ENCODE measurements at places on chromosomes 1 and 21.

GRCh38 chr1:173392895-173393658, 84.1 kb upstream of the PRDX6 start:
- DNase-seq, result no peak

DNA sequence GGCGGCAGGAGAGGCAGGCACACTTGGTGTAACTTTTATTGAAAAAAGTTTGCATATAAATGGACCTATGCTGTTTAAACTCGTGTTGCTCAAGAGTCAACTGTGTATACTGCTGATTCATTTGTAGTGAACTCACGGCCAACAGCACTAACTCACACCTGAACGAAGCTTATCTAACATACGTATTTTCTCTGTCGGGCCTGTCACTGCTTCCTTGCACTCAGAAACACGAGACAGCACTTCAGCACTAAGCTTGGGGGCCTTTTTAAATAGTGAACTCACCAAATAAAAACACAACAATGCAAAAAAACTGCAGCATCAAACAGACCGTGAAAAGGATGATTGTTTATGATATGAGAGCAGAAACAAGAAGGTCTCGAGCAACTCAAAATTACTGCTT, 58.9 kb upstream of the NEK2 start:
- no peak for DNase-seq

DNA sequence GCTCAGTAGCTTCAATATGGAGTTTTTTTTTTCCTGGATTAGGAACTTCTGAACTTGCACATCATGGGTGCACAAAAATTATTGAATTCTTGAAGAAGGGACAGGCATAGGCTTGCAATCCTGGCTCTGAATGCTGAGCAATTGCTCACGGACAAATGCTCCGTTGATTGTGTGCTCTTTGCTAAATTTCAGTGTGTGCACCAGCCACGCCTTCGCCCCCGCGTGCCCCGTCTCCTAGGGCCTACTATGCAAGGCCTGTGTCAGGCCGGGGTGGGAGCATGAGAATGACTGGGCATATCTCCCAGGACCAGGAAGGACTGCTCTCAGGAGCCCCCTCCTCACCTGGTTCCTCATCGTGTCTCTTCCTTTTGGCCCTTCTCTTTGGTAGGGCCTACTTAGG, 17.4 kb downstream of the IL6R start:
- no peak for DNase-seq

- no peak for DNase-seq
These were observed 122.7 kb downstream of the CCDC185 start for GRCh38 chr1:223515926-223516325.

- DNase-seq, result no peak
These were observed 9.1 kb downstream of the MRAP start for GRCh38 chr21:32307706-32308105.

DNA sequence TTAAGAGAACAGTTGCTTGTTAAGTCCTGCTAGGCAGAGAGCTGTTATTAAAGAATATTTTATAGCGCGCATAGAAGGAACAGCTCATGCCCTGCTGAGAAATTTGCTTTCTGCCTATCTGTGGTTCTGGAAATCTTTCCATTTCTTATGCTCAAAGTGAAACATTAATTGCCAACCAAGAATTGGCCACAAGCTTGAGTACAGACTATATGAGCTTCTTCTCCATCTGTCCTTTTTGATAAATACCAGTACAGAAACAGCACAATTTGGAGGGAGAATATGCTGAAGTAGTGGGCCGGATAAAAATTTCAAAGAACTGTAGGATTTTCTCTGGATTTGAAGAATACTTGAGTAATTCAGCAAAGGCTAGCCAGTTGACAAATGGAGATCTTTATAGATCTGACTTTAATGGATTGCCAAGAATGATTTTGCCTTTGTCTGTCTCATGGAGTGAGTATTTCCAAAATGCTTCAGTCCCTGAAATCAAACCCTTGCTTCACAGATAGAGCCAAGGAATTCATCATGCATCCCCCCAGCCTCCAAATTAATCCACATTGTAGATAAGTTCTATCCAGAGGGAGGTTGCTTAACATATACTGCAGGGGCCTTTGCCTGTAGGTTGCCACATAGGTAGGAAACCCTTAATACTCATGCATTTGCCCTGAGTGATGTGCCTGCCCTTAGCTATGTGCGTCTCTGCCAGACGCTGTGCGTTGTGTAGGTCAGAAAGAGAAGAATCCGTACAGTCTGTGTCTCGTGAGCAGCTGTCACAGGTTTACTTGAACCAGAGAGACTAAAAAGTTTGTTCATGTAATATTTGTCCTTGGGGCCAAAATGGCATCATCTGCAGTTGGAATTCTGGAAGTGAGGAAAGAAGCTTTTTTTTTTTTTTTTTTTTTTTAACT, 44.2 kb downstream of the SMYD2 start:
- no peak for DNase-seq

GRCh38 chr1:81493102-81493869, 307.4 kb upstream of the ADGRL2 start:
- DNase-seq, result no peak

GRCh38 chr1:27652111-27652864, 17.3 kb upstream of the FGR start:
- no peak for DNase-seq

GRCh38 chr1:175129182-175129581, 61.5 kb downstream of the TNN start:
- DNase-seq, result no peak

GRCh38 chr1:173097001-173097400, 46.3 kb upstream of the TNFSF18 start:
- no peak for DNase-seq

DNA sequence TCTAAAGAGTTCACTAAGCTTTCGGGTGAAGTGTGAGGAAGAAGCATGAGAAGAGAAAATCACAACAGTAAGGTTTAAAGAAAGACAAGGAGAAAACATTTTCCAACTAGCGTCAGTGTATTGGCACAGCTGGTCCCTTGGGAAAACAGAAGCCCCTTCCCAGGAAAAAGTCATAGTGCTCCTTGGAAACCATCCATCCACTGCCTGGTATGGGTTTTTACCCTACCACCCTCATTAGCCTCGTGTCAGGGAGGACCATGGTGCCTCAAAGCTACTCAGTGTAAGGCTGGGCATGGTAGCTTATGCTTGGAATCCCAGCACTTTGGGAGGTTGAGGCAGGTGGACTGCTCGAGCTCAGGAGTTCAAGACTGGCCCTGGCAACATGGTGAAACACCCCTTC, 12.7 kb downstream of the AADACL4 start:
- DNase-seq, result no peak

DNA sequence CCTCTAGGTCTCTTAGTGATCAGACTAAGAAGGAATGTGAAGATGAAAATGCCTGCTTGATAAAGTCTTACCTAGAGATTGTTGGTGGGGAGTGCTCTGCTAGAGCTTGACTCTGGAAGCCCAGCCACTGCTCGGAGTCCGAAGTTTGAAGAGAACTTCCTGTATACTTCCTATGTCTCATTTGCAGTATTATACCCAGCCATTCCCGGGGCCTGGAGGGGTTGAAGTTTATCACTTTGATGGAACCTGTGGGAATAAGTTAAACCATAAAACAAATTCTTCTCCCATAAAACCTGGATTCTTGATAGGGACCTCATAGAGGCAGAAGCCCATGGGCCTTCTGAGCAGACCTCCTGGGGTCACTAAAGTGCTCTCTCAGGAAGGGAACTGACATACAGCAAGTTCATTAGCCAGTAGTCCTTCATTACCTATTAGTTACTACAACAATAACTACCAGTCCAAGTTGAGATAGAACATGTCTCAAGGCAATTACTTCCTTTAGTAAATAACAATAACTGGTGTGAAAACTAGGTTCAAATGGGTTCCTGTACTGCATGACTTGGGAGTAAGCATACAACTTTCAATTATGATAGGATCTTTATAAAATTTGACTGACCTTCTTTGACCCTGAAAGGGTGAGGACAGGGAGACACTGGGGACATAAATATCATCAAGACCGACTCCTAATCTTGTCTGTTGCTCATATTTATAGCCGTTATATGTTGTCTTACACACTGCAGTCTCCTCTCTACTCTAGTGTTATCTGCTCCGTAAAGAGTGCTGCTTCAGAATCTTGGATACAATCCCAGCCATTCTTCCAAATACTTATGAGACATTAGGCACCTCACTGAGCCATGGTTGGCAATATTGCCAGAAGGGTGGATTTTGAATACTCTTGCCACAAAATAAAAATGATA, at the start of gene OR6N1:
Gene OR6N1, minus strand, starts transcription at position 246 of the 917 bp plus-strand sequence. CDS start 5,513 bp downstream, outside the sequence.
- no peak for DNase-seq

GRCh38 chr1:59484096-59484495, 187.2 kb downstream of the FGGY start:
- no peak for DNase-seq

DNA sequence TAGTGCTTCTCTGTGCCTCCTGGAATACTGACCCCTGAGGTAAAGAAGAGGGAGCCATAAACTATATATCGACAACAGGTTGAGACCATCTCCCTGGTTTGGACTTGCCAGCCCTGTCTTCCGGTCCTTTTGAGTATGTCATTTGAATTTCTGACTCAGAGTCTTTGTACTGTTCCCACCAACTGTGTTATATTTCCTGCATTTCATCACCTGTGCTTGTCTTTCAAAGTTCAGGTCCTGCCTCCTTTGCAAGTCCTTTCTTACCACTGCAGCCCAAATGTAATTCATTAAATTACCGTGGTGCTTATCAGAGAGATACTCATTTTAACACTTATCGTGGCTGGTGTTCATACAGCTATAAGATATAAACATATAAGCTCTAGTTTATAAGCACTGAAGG, 10.7 kb downstream of the AK5 start:
- no peak for DNase-seq

GRCh38 chr1:52911541-52911940, 10.0 kb downstream of the ECHDC2 start:
- no peak for DNase-seq

DNA sequence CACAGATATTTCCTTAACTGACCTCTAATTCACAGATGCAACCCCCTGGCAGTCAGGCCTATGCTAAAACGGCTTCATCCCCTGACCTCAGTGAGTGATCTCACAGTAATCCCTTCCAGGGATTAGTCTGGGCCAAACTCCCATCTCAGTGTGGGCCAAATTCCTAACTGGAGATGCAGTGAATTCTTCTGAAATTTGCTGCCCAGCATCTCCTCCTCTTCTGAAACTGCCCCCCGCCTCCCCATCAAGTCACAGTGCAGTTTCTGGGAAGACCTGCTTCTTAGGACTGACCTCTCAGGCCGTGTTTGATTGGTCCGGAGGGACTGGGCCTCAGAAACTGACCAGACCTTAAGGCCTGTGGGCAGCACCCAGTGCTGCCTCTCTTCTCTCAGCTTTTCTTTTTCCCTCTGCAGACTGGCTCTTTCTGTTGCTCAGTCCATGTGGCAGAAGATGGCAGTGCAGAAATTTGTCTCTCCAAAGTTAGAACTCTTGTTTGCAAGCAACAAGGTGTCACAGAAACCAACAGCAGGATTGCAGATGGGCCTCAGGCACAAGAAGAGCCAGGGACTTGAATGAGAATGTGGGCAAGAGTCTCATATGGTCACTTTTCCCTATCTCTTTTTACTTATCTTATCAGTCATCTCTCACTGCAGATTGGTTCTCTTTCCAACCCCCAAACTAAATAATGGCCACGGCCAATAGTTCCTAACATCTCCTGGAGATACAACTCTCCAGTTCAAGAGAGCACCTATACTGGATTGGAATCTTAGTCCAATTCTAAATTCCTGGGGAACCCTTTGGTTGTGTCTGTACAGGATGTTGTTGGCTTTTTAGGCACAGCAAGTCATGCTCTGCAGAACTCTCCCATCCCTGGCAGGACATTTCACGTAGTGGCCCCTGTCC, 95.5 kb upstream of the RALGPS2 start:
- DNase-seq, result no peak

- peak; percentile 40 for DNase-seq
These were observed 2.7 kb downstream of the PIK3CD start for GRCh38 chr1:9654051-9654833.

DNA sequence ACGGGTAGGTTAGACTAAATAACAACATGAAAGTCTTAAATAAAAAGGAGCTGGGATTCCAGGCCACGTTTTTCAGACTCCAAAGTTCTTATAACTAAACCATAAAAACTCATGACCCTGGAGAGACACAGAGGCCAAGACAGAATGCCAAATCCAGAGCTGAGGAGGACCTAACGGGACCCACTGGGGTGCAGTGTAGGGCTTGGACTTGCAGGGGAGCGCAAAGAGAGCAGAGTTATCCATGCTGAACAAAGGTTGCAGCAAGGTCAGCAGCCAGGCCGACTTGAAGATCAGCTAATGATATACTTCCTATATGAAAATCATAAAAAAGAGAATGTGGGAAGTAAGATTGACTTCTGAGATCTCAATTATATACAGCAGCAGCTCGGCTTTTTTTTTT, 237.1 kb downstream of the TM2D1 start:
- DNase-seq, result no peak

- DNase-seq, result no peak
These were observed 226.4 kb downstream of the LBR start for GRCh38 chr1:225201447-225201846.

DNA sequence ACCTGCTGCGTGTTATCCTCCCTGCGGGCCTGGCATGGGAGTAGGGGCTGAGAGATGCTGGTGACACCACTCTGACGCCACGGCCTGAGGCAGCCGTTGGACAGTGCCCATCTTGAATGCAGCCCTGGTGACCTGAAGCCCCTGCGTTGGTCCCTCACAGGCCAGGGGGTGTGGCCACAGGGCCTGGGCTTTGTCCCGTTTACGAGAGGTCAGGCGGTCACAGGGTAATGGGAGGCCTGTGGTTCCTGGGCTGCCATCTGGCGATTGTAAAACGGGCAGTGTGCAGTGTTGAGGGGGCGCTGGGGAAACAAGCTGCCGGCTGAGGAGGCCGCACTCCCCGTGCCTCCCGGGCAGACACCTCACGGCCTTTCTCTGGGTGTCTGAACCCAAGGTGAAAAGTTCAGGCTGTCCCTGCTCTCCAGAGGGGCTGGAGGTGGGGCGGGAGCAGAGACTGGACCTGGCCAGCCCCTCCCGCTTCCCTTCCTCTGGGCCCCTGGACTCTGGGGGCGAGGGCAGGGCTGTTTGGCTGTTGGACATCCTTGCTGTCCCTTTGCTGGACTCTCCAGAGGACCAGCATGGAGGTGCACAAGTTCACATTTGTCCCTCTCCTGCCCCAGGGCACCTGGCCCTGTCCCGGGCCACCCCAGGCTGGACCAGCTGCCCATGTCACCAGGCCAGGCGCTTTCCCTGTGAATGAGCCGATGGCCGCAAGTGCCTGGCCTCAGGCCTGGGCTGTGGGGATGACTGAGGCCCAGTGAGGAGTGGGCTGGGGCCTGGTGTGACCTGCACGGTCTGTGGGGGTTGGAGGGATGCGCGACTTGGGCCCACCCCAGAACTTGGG, 42.4 kb downstream of the SKI start:
- no peak for DNase-seq

DNA sequence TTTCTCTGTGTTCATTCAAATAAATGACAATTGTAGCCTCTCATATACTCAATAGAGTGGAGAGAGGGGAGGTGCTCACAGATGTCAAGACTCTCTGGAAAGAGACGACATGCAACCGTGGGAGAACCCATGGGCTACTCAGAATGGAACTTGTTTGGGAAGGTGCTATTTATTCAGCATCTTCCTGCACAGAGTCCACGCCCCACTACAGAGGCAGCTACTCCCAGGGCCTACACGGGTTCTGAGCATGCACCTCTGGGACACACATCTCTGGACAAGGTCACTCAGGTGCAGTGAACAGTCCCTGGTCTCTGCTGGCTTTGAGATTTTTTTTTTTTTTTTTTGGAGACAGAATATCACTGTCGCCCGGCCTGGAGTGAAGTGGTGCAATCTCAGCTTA, 64.1 kb downstream of the NID1 start:
- DNase-seq, result no peak

GRCh38 chr1:172837816-172838679, 179.1 kb downstream of the FASLG start:
- DNase-seq, result peak; percentile 77

- no peak for DNase-seq
These were observed 266.5 kb upstream of the USP24 start for GRCh38 chr1:55481634-55482033.

Data from naive thymus-derived CD4-positive, alpha-beta T cell (primary cell).